ENCODE measurements at places on chromosomes 7 and 10. TPM values are rescaled to one million over a fixed set of nuclear protein-coding genes. Genes with fewer than 3 reads are reported as not detected.

CBX3 gene
- 43.3 TPM for total RNA-seq

LEP gene
- total RNA-seq = 0.22 TPM

NPY gene
- total RNA-seq = not detected

DNAJC12 gene
- total RNA-seq = 2.6 TPM

HOXA6 gene
- total RNA-seq = not detected

NRAP gene
- 610 TPM for total RNA-seq

TAS2R3 gene
- total RNA-seq = not detected

DNA sequence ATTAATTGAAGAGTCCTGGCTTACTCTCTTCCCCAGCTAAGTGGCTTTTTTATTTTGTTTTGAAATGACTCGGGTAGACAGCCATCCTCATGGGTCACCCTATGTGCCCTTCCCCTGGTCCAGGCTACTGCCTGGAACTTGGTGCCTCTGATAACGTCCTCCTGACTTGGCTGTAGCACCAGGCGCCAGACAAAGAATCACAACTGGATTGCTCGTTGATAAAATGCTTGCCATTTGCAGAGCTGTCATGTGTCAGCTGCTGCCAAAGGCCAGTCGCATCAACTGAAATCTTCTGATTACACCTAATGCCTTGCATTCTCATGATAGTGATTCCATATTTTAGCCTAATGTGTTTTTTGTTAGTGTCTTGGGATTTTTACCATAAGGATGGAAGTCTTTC is 27.4 kb upstream of the ABLIM1 start:
- no peak for DNase-seq

DNA sequence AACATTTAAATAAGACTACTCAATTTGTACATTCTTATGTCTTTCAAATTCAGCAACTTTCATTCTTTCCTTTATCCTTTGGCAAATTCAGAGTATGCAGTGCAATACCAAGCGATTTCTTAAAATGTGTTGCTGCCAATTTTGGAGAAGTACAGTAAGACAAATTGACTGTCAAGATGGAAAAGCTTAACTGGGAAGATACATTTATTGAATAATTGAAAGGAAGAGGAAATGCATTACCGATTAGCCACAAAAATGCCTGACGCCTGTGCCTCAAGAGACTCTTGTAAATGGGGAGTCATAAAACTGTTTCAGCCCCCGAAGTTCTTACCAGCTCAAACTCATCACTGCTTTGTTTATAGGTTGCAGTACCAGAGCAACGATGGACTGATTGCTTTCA is 373.3 kb upstream of the GALNT17 start:
- no peak for DNase-seq

DNA sequence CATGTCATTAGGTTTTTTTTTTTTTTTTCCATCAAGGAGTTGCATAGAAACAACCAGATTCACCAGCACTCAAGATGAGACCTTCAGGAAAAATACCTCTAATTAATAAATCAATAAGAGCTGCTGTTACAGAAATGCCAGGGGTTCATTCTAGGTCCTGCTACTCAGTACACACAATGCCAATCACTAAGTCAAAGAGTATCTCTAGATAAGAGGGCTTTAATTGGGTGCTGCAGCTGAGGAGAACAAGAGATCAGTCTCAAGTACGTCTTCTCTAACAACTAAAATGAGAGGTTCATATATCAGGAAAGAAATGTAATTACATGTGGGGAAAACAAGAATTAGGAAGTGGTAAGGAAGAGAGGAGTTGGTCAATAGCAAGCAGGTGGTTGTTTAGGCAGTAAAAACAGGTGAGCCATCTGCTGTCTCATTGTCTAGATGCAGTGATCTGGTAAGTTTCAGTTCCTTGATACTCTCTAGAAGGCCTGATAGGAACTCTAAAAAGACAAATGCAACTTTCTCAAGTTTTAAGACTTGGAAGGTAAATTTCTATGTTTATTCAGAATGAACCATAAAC is 272.9 kb upstream of the ZWINT start:
- DNase-seq = no peak

DNA sequence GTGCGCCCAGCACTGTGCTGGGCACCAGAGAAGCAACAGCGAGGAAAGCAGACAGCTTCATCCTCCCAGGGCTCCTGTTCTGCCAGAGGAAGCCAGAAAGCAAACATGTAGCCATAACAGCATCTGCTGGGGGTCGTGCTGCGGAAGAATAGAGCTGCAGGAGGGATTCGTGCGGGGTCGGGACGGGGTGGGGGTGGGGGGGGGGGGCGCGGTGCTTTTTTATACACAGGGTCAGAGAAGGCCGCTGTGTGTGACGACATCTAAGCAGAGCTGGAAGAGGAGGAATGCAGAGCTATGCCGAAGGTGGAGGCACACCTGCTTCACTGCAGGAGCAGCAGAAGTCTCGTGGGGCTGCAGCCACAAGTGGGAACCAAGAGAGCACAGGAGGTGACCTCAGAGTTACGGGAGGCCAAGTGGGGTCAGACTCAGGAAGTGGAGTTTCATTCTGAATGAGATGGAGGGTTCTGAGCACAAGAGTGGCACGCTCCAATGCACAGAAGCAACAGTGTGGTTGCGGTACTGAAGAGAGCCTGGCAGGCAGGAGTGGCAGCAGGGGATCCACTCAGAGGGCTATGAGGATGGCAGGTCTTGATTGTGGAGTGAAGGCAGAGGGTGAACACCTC is 11.1 kb downstream of the PKD1L1 start:
- DNase-seq = no peak

GRCh38 chr10:11849911-11850310 is 26.8 kb downstream of the PROSER2 start:
- DNase-seq = no peak

GRCh38 chr7:32263611-32264010 is 193.4 kb upstream of the PDE1C start:
- DNase-seq = no peak

DNA sequence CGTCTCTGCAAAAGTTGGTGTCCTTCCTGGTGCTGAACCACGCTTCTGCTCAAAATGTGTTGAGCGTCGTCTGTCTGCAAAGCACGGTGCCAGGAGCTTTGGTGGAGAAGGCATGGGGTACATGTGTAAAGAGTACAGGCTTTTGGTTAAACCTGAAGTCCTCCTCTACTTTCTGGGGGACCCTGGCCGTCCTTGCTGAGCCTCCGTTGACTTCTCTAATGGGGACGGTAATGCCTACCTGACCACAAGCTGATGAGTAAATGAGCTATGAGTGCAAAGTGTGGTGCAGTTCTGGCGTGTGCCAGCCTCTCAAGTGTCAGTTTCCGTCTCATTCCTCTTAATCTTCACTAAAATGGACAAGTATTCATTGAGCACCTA is 527 bp upstream of the HERPUD2 start:
- no peak for DNase-seq

DNA sequence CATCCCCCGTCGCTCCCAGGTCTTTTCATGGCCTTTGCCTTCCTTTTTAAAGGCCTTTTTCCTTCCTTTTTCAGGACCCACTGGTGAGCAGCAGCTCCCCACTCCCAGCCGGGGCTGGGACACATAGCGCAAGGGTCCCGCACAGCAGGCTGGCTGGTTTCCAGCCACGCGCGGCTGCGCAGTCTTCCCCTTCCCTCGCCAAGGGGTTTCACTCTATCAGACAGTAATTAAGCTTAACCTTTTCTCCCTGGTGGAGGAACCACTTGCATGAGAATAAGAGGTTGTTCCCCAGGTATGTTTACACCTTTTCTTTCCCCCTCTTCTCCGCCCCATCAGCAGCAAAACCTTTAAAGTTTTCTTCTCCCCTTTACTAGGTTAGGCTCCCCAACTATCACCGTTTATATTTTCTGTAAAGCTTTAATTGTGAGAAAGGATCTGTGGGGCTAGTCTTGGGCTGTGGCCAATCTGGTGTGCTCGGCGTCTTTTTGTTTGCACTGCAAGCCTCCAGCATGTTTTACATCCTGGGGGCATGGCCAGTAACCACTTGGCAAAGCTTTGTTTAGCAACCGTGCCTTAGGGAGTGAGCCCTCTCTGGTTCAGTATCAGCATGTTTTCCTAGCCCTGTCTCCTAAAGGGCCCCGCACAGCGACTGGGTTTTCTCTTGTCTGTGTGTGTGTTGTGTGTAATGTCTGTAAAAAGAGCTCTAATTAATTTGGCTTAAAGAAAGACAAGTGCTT is 219.6 kb downstream of the PHF14 start:
- DNase-seq = no peak

DNA sequence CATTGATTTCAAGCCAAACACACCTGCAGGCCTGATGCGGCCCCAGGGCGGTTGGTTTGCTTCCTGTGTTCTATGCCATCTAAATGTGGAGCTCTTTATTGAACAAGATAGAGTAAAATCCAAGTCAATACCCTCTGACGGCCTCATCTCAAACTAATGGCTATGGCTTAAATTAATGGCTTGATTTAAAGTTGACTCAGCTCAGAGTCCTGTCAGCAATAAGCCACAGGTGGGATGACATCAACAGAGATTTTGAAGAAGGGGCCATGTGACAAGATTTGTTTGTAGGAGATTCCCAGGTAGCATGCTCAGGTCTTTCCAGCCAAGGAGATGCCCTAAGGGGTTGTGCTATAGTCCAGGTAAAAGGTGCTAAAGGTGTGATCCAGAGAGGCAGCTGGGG is 66.7 kb upstream of the ZNF32 start:
- DNase-seq = no peak

GRCh38 chr10:91284486-91285090 is 64.1 kb downstream of the PCGF5 start:
- DNase-seq = no peak

- peak; percentile 28 for DNase-seq
These were observed 5.4 kb downstream of the INSIG1 start for GRCh38 chr7:155303039-155303593.
